ENCODE measurements at places on chromosomes 1 and 21.

DNA sequence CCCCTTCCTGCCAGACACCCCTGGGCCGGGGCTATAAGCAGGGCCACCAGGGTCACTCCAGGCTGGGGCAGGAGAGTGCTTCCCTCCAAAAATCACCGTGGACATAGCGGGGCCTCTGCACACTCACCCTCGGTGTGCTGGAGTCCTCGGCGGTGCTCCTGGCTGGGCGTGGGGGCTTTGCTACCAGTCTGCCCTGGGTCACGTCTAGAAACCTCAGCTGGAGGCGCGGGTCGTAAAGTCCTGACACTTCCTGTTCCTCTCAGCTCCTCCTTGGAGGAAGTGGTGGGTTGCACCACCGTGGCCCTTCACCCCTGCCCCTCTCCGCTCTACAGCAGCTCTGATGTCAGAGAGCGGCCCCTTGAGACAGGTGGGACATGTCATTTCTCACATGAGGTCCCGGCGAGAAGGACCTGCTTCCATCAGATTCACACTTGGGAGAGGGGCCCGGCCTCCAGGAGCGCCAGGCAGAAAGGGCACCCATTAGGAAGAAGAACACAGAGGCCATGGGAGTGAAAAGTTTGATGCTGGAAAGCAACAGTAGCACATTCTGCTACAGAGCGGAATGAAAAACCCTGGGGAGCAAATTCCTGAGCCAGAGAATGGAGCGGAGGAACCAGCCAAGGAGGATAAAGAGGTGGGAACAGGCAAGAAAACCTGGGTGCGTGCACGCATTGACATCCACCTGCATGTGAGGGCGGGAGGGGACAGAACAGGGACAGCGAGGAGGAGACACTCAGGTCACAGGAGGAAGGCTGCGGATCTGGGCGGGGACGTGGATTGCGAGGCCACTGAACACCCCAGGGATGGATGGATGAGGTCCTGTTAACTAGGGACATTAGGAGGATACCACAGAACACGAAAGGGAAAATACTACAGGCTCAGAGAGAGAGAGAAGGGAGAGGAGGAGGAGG, at the start of gene ITGB2:
Gene ITGB2, minus strand, starts transcription at position 206 of the 911 bp plus-strand sequence. CDS start 10,117 bp downstream, outside the sequence.
- DNase-seq: peak; percentile 25

- no peak for DNase-seq
These were observed 33.5 kb upstream of the BMP8B start for GRCh38 chr1:39822146-39822545.

DNA sequence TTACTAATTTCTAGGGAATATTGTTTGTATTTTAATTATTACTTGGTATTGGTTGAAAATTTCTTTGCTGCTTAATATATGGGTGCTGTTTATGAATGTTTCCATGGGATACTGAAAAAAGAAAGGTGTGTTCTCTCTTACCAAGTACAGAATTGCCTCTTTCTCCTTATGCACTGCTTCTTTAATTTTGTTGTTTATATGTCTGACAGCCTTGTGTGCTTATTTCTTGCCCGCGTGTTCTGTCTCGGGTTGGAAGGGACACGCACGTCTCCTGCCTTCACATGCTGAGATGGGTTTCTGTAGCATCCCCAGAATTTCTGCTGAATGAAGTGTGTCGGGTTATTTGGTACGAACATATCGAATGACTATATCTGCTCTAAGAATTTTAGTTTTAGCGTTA, 51.1 kb downstream of the AGPAT3 start:
- no peak for DNase-seq

DNA sequence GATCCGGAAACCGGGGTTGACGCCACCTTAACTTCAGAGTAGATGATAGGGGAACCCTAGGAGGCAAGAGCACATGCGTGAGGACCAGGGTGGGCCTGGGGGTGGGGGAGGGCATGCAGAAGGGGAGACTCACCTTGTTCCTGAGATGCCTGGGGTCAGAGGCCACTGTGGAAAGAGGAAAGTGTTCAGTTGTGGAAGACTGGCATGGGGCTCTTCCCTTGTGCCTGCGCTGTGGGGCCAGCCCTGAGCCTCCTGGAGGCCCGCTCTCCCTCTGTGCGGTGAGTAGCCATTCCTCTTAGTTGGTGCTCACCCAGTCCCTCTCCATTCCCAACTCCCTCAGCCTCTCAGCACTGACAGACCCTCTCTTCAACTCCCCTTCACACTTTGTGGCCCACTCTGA, 36.6 kb downstream of the FCRL5 start:
- DNase-seq: no peak

DNA sequence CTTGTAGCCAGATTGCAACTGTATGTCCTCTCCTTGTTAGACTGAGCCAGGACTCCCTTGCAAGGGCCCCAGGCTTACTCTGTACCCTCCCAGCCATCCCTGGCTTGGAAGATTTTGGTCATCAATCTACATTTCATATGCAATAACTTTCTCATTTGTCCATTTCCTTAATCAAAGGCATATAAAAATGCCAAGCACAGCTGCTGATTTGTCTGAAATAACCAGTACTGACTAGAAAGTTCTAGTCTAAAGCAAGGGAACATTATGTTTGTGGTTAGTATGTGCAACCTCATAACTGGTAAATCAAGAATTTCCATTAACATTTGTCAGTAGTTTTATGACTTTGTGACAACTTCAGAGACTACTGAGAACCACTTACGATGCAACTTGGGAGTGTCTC, 370.2 kb downstream of the ST6GALNAC3 start:
- no peak for DNase-seq

- no peak for DNase-seq
These were observed 201.0 kb upstream of the CAMK1G start for GRCh38 chr1:209382231-209383100.

GRCh38 chr21:43921979-43922945, 57.2 kb downstream of the AGPAT3 start:
- peak; percentile 37 for DNase-seq

Data from hematopoietic multipotent progenitor cell treated with erythropoietin and hydrocortisone succinate and interleukin-3 and kit ligand, for 8 days (in vitro differentiated cells).